ENCODE measurements at places on chromosomes 4 and X.
A peak's percentile ranks its signal among the peaks of the same experiment; 100 is the strongest.

DNA sequence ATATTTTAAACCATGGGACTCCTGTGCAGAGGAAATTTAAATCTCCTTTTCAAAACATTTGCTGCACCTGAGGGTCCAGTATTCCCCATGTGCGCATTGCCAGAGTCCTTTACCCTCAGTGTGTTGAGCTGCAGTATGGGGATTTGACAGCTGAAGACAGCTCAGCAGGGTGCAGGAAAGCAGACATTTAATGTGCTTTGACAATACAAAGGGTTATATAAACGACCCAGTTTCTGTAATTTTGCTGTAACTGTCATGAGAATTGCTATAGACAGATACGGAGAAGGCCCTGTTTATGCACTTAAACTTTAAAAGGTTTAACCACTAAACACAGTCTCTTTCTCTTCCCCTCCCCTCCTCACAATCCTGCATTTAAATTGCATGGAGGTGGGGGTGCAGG lies 393.4 kb downstream of the MID1IP1 start:
- DNase-seq = no peak

- DNase-seq = no peak
Measured at GRCh38 chrX:15822922-15823321, 31.7 kb downstream of the AP1S2 start.

DNA sequence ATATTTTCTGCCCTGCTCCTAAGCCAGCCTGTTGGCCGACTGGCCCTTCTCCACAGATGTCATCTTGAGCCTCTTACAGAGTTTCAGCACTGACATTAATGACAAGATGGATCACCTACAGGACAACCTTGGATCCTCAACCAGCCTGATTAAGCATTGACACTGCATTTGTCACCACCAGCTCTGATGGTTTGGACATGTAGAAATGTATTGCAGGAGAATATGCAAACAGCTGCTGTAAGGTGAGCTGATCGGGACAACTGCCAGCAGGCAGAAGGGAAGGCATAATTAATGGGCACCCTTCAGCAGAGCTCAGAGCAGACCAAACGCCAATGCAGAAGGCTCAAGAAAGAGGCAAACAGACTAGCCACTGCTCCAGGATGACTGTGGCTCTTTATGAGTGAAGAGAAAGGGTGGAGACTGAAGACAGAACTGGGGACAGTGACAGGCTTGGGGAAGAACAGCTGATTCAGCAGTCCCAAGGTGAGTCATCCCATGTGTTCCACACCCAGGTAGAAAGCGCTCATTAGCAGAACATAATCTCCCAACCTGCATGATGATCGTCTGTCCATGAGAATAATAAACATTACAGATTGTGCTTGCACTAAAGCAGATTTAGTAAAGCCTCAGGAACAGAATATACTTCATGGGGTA lies 6.7 kb downstream of the CORIN start:
- DNase-seq = no peak

DNA sequence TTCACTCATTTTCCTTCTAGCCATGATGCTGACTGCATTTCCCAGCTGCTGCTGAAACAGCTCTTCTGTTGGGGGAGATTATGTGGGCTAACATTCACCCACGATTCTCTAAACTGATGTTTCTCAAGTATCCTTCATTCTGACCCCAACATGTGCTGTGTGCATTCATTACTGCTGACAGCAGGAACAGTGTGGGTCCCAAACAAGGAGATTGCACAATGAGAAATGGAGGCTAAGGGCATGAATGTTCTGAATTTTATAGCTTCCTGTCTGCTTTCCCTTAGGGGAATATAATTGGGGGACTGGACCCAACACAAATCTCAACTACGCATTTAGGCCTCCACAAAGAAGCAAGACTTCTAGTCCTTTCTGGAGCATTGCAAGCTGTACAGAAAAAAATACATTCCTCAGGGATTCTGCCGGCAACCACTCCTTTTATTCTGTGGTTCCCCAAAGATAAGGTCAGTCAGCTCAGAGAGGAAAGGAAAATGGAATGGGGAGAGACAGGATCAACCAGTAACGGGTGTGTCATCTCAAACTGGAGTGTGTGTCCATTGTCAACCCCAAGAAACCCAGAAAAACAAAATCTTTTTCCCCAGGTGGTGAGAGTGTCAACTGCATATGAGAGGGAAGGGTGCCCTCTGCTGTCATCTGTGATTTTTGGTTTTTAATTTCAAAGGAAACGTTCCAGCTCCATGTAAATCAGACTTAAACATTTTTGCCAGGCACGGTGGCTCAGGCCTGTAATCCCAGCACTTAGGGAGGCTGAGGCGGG lies 81.5 kb upstream of the EGFL6 start:
- no peak for DNase-seq

GRCh38 chrX:134572816-134573682 lies 85.2 kb downstream of the PLAC1 start:
- no peak for DNase-seq

DNA sequence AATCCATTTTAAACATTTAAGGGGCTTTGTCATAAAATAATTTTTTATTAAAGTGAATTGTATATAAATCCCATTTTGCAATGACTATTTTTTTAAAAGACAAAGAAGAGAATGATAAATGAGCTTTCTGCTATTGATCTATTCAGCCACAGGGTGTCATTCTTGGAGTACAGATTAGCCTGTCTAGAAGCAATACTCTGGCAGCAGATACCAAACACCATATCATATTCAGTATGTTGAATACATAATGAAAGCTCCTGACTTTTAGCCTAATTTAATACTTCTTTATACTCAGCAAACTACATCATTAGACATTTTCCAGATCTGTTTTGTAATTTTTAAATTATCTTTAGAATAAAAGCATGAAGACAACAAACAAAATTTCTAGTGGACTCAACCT lies 496.3 kb downstream of the PDGFC start:
- no peak for DNase-seq

- no peak for DNase-seq
Measured at GRCh38 chrX:19707246-19707871, 180.0 kb downstream of the SH3KBP1 start.

GRCh38 chr4:162422312-162422711 lies 258.5 kb upstream of the FSTL5 start:
- DNase-seq = no peak

GRCh38 chr4:160142579-160142978 lies 1039.7 kb downstream of the RAPGEF2 start:
- DNase-seq = no peak

- DNase-seq = no peak
Measured at GRCh38 chrX:10929747-10930146, 181.4 kb upstream of the HCCS start.

GRCh38 chrX:123713434-123713833 lies 19.4 kb downstream of the THOC2 start:
- no peak for DNase-seq

- no peak for DNase-seq
Measured at GRCh38 chr4:181684310-181684709, 558.9 kb upstream of the TENM3 start.

DNA sequence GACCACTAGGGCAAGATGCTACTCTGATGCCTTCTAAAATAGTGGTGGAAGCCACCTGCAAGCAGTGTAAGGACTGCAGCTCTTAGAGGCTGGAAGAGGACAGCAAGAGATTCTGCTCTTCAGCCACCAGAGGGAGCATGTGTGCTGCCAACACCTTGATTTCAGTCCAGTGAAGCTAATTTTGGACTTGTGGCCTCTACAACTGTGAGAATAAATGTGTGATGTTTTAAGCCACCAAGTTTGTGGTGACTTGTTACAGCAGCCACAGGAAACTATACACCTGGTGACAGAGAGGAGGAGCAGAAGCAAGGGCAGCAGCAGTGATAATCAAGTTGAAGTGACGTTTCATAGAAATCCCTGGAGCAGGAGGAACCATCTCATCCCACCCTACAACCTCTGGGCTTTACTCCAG lies 55.9 kb downstream of the FGFBP1 start:
- peak; percentile 13 for DNase-seq

- DNase-seq = no peak
Measured at GRCh38 chrX:9789555-9789954, 3.3 kb downstream of the SHROOM2 start.

GRCh38 chrX:133413218-133413925 lies 1.9 kb downstream of the GPC4 start:
- DNase-seq = no peak

Data from stimulated activated CD8-positive, alpha-beta memory T cell treated with anti-CD3 and anti-CD28 coated beads, Interleukin-7, amount 100 ng/mL, for 1 hour (primary cell).